Stimulated activated CD4-positive, alpha-beta T cell treated with anti-CD3 and anti-CD28 coated beads, Interleukin-1b, Interleukin-23, amount 100 ng/mL, for 1 hour (primary cell): ENCODE measurements at places on chromosomes 16 and 17.

GRCh38 chr17:74795327-74796020 lies 19.3 kb upstream of the NAT9 start:
- no peak for DNase-seq

DNA sequence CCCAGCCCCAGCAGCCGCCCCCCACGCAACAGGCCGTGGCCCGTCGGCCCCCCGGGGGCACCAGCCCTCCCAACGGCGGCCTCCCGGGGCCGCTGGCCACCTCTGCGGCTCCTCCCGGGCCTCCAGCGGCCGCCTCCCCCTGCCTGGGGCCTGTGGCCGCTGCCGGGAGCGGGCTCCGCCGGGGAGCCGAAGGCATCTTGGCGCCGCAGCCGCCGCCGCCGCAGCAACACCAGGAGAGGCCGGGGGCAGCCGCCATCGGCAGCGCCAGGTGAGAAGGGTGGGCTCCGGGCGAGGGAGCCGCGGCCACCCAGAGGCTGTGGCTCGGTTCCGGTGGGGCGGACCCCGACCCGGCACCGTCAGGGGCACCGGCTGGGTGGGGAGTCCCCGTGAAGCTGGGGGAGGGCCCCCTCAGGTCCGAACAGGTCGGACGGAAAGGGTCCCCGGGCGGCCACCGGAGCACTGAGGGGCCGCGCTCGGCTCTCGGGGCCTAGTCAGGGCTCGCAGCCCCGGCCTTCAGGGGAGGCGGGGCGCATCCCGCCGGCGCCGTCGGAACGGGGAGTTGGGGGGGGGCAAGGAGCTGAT lies 583 bp downstream of the ATXN2L start:
- no peak for DNase-seq

GRCh38 chr16:81510016-81510415 lies 65.4 kb downstream of the CMIP start:
- no peak for DNase-seq

- DNase-seq: no peak
Observed at GRCh38 chr16:8200839-8201238, 389.5 kb downstream of the TMEM114 start.

- no peak for DNase-seq
Observed at GRCh38 chr16:77393955-77394354, 40.9 kb downstream of the ADAMTS18 start.

DNA sequence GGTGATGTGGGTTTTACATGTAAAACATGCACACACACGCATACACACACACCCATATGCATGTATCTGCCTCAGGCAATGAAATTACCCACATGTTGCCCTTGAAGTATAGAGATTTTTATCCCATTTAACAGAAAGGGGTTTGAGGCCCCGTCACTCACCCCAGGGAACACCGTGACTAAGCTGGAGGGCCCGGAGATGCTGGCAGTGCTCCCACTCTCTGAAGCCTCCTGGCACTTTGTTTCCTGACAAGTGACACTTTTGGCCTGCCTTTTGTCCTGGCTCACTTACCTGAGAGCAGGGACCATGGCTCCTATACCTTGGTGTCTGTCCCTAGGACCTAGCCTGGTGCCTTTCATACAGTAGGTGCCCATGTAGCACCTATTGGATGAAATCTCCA lies 50.0 kb upstream of the TNRC6C start:
- no peak for DNase-seq

GRCh38 chr16:49703483-49703882 lies 152.4 kb downstream of the ZNF423 start:
- DNase-seq: no peak

DNA sequence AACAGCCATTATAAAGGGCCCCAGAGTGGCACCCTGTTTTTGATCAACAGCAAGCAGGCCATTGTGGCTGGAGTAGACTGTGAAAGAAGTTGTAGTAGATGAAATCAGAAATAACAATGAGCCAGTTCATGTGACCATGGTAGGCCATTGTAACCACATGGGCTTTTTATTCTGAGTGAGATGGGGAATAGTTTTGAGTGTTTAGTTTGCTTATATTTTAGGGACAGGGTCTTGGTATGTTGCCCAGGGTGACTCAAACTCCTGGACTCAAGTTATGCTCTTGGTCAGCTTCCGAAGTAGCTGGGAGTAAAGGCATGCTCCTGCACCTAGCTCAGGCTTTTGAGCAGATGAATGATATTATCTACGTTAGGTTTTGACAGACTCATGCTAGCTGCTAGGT lies 12.0 kb downstream of the CBFB start:
- DNase-seq: no peak

- no peak for DNase-seq
Observed at GRCh38 chr17:40850293-40850972, 16.6 kb downstream of the KRT12 start.

DNA sequence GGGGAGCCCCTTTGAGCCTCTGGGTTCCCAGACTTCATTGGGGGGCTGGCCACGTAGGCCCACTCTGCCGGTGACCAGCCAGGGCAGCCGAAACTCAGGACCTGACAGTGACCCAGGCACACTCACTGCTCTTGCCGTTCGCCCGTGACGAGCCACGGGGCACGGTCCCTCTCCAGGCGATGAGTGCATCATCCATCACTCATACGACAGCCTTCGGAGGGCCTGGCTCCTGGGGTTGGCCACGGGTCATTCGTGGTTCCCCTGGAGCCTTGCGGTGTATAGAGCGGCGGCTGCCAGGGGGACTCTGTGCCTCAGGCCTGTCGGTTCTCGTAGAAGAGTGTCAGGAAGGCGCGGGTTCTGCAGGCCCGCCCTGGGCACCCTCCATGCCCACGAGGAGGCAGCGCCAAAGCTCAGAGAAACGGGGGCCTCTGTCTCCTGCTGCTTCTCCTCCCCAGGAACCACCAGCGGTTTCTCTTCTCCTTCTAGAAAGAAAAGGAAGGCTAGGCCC lies 11.2 kb upstream of the NUDT16L1 start:
- DNase-seq: no peak

DNA sequence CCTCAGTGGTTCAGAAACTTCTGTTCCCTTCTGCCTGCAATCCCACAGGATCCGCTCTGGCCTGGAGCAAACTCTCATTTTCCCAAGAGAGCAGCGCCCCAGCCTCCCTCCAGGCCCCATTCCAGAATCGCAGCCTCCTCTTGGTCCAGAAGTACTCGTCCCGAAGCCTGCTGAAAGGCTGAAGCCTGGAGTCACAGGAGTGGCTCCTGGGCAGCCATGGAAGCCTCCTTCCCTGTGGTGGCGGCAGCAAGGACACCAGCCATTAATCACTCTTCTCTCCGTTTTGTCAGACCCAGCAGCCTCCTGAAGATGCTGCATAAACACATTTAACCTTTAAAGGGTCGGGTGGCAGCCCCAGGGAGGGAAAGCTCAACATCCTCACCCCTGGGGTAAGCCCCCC lies 66.9 kb upstream of the TNRC6C start:
- no peak for DNase-seq

- DNase-seq: no peak
Observed at GRCh38 chr17:29150161-29150560, 30.0 kb downstream of the MYO18A start.

GRCh38 chr16:20300312-20301097 lies 26.8 kb downstream of the GP2 start:
- DNase-seq: no peak
